ENCODE measurements at places on chromosomes 4 and X.

- no peak for DNase-seq
These were observed 8.1 kb downstream of the RTL5 start for GRCh38 chrX:72123471-72124185.

DNA sequence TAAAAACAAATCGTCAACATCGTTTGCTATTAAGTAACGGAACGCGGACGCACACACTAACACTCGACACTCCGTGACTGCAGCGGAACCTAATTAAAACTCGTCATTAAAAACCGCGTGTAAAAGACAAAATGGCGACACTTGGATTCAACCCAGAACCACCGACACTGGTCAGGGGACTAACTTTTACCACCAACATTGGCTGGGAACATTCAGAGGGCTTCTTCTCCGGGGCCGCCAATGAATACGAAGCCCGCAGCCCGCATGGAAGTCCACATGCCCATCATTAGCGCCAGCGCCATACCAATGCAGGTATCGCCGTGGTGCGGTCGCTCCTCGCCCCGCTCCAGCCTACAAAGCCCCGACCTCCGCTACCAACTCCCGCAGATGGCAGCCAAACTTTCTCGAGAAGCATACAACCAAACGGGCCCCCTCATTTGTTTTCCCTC lies 498 bp downstream of the RBMX start:
- DNase-seq: no peak

- DNase-seq: no peak
These were observed 97.1 kb downstream of the NFKB1 start for GRCh38 chr4:102598086-102598761.

- no peak for DNase-seq
These were observed 14.7 kb downstream of the CNOT6L start for GRCh38 chr4:77804471-77804870.

- no peak for DNase-seq
These were observed 348.7 kb upstream of the KLF3 start for GRCh38 chr4:38315286-38315685.

DNA sequence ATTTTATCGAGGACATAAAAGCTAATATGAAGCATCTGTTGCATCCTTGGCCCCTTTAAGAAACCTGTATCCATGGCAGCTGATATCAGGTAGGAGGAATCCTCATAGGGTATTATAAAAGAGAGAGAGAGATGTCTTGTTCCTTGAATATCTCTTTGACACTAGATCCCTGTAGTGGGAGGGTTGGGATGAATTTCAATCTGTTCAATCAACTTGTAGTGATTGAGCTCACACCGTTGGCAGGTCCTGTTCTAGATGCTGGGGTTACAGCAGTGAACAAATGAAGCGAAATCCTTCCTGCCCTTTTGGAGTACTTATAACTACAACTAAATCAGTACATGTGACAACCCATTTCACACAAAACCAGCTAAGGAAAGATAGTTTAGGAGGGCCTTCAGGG lies 35.3 kb upstream of the GATB start:
- DNase-seq: no peak

Data from stimulated activated CD4-positive, alpha-beta T cell treated with anti-CD3 and anti-CD28 coated beads, TNF-alpha, amount 100 ng/mL, for 1 hour (primary cell).